T1000 (cell line): ENCODE measurements at places on chromosomes 7 and 10.
A peak's percentile ranks its signal among the peaks of the same experiment; 100 is the strongest.

DNA sequence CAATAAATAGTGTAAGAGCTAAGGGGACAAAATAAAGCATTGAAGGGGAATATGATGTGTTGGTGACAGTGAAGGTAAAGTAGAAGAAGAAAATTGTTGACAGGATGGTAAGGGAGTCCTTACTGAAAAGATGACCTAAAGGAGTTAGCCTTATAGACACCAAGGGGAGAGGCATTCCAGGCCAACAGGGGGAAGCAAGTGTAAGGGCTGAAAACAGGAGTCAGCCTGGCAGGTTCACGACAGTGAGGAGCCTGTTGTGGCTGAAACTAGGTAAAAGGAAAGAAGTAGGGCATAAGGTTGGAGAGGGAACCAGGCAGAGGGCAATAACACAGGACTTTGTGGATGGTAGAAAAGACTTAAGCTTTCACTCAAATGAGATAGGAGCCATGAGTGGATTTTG lies 34.0 kb downstream of the PNLIPRP3 start:
- DNase-seq, result no peak

GRCh38 chr7:107658467-107658866 lies 2.2 kb upstream of the SLC26A4 start:
- DNase-seq, result no peak

GRCh38 chr10:121860810-121861209 lies 67.0 kb downstream of the ATE1 start:
- DNase-seq, result no peak

- no peak for DNase-seq
Observed at GRCh38 chr10:123359539-123359938, 205.3 kb downstream of the BUB3 start.

- no peak for DNase-seq
Observed at GRCh38 chr10:88187472-88187871, 324.0 kb downstream of the PTEN start.

DNA sequence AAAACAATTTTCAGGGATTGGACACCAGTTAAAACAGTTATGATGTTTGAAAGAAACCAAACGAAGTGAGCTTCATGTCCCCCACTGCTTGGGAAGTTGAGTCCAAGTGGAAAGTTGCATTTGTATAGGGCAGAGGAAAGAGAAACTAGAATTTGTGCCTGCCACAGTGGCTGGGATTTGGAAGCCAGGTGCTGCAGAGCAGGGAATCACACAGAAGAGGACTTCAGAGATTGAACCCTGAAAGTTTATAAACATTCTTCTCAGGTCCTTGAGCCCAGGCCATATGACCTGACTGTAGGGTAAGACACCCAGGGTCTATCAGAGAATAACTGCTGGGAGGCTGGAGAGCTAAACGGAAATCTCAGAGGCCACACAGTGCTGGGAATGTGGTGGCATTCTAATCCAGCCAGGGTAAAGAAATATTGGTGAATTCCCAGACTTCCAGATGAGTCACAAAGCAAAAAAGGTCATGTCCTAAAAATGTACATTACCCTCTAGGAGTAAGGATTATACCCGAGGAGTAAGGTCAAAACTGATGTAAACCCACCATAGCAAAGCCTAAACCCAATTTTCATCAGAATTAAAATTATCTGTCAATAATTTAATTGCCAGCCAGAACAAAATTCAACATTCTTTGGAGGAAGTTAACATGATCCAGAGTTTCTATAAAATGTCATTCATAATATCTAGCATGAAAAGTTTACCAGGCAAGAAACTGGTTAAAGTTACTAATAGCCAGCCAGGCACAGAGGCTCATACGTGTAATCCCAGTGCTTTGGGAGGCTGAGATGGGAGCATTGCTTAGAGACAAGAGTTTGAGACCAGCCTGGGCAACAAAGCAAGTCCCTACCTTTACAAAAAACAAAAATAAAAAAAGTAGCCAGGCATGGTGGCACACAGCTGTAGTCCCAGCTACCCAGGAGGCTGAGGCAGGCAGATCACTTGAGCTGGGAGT lies 31.2 kb downstream of the TOMM7 start:
- no peak for DNase-seq

GRCh38 chr7:92740700-92741126 lies 95.7 kb downstream of the CDK6 start:
- DNase-seq, result no peak

DNA sequence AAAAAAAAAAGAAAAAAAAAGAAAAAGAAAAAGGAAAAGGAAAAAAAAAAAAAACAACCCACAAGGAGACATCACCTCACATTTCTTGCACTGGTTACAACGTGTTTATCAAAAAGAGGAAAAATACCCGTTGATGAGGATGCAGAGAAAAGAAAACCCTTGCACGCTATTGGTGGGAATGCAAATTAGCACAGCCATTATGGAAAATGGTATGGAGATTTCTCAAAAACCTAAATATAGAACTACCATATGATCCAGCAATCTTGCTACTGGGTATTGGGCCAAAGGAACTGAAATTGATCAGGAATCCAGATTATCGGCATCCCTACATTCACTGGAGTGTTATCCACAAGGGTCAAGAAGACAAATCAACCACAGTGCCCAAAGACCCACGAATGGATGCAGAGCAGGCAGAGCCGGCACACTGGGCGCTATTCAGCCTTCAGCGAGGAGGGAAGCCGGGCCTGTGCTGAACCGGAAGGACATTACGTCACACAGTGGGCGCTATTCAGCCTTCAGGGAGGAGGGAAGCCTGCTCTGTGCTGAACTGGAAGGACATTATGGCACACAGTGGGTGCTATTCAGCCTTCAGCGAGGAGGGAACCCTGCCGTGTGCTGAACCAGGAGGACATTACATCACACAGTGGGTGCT lies 258.7 kb downstream of the ZMYND11 start:
- DNase-seq, result no peak

- DNase-seq, result no peak
Observed at GRCh38 chr7:82204694-82205093, 238.9 kb downstream of the CACNA2D1 start.

DNA sequence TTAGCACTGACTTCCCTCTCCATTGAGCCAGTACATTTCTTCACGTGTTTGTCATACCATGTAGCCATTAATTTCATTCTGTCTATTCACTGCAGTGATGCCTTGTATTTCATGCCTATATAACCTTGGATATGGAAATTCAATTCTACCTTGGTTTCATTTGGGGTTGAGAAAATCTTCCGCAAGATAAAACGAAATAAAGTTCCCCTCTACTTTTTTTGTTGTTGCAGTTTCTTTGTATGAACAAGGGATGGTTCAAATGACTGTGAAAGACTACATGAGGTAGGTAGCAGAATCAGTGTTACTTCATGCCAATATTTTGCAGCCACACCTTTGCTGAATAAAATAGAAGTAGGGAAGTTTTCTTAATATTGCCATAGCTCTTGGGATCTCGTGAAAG lies 55.6 kb downstream of the ITPRID1 start:
- no peak for DNase-seq

DNA sequence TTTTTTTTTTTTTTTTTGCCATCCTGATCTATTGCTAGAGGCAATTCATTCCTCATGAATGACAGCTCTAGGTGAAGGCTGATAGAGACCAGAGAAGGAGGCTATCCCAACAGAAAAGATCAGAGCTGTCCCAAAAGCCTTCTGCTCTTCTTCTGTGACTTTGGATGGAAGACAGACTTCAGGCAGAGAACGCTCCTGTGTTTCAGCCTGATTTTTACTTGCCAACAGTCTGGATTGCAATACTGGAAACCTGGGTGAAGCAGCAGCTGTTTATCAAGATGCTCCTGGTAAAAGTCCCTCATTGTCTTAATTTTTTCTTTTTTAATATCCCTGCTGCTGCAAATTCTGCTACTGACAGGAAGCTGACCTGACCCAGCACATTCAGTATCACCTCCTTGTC lies 219.5 kb downstream of the CCDC3 start:
- DNase-seq, result no peak

- no peak for DNase-seq
Observed at GRCh38 chr7:139620676-139621344, 97.3 kb downstream of the CLEC2L start.

- DNase-seq, result peak; percentile 98
Observed at GRCh38 chr10:132516771-132517725, 20.5 kb upstream of the INPP5A start.

GRCh38 chr7:55567571-55567970 lies 4.7 kb downstream of the VOPP1 start:
- DNase-seq, result no peak

- DNase-seq, result no peak
Observed at GRCh38 chr7:100266576-100267354, 40.7 kb upstream of the SPDYE3 start.

- no peak for DNase-seq
Observed at GRCh38 chr7:69775231-69775771, 177.0 kb downstream of the AUTS2 start.

- peak; percentile 96 for DNase-seq
Observed at GRCh38 chr10:34655286-34656170, 159.6 kb downstream of the PARD3 start.

- peak; percentile 100 for DNase-seq
Observed at GRCh38 chr10:33334805-33335550, 511 bp upstream of the NRP1 start.

DNA sequence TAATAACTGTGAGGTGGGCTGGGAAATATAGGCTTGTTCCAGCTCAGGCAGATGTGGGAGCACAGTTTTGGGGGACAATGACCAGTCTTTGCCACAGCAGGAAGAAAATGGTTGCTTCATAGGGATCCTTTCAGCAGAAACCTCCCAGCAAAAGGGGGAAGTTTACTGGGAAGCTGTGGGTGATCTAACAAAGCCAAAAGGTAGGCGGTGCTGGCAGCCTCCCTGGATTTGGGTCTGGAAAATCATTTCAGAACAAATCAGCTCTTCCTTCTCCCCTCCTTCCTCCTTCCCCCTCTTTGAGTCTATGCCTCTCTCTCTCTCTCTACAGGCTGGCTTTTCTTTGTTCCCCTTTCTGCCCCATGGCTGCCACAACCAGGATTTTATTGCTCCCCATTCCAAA lies 16.2 kb downstream of the RPS24 start:
- DNase-seq, result no peak

- no peak for DNase-seq
Observed at GRCh38 chr7:28182071-28182471, 1.5 kb upstream of the JAZF1 start.

DNA sequence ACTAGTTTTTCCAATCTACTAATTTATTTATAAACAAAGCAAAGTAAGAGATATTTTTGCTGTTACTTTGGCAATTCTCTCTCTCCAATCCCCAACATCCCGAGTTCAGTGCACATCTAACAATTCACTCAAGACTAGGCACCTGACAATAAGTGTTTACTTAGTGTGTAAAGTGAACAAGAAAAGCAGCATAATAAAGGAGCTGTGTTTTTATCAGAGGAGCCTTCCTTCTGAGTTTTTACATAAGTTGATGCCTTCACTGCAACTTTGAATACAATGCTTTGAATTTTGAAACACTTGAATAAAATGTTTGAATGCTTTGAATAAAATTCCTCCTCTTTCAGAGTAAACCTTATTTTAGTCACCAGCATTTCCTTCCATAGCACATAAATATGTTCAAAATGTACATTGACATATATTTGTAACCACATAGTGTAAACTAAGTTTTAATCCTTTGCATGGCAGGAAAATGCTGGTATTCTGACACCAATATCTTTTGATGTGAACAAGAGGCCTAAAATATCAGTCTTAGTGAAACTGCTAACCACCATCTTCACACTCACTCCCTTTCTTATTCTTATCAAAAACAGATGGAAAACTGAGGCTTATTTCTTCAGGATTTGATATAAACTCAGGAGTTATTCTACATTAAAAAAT lies 11.4 kb downstream of the PDK4 start:
- no peak for DNase-seq
